ENCODE measurements at places on chromosomes 3 and 15.

- DNase-seq: no peak
Observed at GRCh38 chr15:55277116-55277564, 12.5 kb downstream of the RAB27A start.

DNA sequence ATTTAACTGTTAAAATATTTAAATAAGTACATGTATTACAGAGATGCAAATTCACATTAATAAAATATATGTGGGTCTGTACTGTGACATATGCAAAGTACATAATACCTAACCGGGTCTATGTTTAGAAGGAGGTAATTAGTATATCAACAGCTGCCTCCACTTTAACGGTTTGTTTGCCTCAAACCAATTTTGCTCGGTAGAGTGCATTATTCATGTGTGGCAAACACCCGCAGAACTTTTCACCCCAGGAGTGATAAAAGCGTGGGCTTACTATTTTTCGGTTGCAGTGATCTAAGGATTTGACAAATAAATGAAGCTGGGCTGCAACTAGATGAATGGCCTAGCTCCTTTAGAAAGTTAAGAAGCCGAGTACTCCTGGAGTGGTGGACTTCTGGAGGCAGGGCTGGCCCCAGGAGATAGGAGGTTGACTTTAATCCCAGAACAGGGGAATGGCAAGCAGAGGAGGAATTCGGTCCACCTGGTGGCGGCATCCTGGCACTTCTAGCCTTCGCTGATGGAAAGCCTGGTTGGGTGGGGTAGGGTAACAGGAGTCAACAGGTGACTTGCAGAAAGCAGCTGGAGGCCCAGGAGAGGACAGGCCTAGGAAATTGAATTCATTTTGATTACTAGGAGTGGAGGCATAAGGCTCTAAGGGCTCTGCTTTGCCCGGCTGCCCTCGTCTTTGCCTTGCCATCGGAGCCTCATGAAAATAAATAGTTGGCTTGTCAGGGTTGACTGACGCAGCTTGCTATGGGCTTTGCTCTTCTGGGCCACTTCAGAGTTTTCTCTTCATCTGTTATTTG is 2.4 kb downstream of the SLCO3A1 start:
- DNase-seq: peak; percentile 36

DNA sequence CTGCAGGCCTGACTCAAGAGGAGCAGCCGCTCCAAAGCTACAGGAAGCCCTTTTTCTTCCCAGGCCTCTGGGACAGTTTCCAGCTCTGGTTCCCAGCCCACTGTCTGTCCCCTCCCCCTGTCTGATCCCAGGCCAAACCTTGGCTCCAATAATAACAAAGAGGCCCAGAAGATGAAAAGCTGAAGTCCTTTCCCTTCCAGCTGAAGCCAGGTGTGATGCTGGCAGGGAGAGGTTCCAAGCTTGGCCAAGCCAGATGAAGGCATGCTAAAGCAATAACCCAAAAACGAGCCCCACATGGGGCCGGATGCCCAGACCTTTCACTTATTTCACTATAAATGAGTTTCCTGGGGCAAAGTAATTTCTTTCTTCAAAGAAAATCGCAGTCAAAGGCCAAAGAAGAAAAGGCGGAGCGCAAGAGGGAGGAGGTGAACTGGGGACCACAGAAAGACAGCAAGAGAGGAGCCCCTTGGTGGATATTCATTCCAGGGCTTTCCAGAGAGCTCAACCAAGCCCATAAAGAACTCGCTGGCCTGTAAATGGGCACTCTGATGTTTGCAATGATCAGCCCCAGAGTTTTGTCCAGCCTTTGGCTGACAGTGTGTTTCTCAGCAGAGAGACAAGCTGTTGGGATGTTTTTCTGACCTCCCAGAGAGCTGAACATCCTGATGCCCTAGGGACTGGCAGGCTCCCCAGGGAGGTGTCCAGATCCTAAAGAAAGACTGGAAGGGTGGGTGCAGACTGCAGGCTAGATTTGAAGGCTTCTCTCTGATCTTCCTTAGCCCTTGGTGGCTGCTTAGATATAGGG is 157.6 kb downstream of the UACA start:
- no peak for DNase-seq

DNA sequence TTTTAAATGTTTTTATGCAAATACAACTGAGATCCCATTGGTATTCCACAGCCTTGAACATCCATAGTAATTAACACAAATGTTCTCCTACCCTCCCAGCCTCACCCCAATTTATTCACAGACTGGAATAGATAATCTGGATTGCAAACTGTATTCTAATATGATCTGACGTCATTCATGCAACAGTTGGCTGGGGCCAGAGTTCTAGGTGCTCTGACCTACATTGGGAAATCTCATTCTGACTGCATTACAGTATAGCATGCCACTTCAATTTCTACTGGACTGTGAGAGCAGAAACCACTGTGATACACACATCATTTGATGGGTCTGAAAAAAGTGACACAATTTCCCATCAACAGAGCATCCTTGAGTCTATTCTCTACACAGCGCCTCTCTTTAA is 403.1 kb downstream of the MAGI1 start:
- DNase-seq: no peak

- no peak for DNase-seq
Observed at GRCh38 chr3:154228561-154229216, 95.6 kb downstream of the DHX36 start.

- DNase-seq: no peak
Observed at GRCh38 chr3:105473521-105474223, 107.0 kb downstream of the ALCAM start.

- DNase-seq: no peak
Observed at GRCh38 chr3:30710017-30710416, 103.6 kb downstream of the TGFBR2 start.

- no peak for DNase-seq
Observed at GRCh38 chr15:49718234-49718633, 97.4 kb downstream of the DTWD1 start.

- DNase-seq: no peak
Observed at GRCh38 chr3:22981166-22981565, 222.0 kb upstream of the UBE2E2 start.

- DNase-seq: no peak
Observed at GRCh38 chr3:133374708-133375402, 25.0 kb upstream of the BFSP2 start.

GRCh38 chr3:34012102-34012461 is 213.7 kb downstream of the PDCD6IP start:
- peak; percentile 56 for DNase-seq

DNA sequence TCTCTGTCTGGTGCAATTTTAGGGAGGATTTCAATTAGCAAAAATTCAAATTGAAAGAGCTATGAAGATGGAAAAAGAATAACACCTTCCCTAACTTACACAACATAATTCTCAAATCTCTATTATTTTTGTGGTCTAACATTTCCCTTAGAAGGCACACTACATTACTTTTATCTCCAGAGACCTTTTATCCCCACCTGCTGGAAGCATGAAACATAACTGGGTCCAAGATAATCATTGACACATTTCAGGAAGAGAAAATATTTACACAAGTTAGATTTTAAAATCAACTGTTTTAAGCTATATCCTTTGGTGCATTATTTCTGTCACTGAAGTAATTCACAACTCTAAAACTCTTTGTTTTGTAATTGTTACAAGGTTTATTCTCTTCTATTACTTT is 779.5 kb downstream of the ROBO1 start:
- DNase-seq: no peak

- DNase-seq: no peak
Observed at GRCh38 chr3:53188136-53188685, 27.2 kb downstream of the PRKCD start.

DNA sequence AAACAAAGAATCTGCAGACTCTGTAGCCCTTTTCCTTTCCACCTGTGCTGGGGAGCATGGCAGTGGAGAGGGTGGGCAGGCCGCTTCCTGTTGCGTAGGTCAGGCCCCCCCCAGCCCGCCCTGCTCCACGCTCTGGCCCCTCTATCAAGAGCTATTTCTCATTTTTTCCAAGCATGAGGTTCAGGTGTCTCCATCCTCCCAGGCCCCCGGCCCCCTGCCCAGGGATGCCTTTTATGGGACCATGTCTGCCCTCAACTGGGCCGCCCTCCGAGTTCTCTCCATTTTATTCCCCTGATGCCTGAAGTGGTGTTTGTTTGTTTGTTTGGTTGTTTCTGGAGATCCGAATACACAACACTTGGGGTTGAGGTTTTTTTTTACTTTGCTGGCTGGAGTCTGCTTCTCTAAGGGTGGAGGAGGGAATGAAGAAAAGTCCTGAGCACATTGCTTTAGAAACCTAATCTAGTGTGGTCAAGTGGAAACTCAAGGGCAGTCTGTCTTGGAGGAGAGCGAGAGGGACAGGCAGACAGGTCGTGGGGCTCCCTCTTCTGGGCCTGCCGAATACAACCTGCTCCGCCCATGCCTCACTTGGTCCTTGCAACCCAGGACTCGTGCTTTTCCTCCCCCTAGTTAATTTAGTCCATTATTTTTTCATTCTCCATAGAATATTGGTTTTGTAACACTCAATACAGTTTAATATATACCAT is 176.5 kb upstream of the LYSMD4 start:
- DNase-seq: no peak

DNA sequence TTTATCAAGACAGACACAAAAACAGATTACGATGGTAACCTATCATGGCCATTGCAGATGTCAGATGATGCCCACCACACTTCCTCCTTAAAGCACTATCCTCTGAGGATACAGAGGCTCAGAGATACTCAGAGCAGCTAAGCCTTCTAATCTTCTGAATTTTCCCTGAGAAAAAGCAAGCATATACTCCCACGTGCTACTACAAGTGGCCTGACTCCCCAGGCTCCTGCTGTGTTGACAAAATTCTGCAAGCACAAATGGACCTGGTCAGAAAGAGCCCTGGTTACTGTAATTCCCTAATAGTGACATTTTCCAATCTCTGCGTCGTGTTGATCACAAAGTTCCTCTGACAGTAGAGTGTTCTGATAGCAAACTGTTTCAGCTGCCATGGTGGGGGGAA is 207.1 kb downstream of the KCNMB2 start:
- DNase-seq: no peak

- no peak for DNase-seq
Observed at GRCh38 chr3:194087995-194088855, 47.7 kb upstream of the HES1 start.

GRCh38 chr3:58236527-58237237 is 910 bp upstream of the ABHD6 start:
- no peak for DNase-seq

- no peak for DNase-seq
Observed at GRCh38 chr3:11385326-11385725, 113.1 kb downstream of the ATG7 start.

DNA sequence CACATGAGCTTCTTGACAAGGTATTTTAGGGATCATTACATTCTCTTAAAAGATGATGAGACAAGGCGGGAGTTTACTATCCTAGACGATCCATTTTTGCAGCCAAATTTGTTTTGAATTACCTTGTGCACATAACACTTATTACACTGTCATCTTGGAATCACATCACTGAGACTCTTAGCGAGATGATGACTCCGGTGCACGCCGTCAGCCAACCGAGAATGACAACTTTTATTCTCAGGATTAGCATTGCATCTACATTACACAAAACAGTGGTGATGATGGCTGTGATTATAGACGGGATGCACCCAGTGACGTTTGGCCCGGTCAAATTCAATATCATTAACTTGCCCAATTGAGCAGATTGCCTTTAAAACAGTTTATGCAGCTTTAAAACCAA is 216.1 kb downstream of the PDZRN3 start:
- DNase-seq: no peak

GRCh38 chr15:90191794-90192509 is 9.2 kb upstream of the SEMA4B start:
- DNase-seq: peak; percentile 79

DNA sequence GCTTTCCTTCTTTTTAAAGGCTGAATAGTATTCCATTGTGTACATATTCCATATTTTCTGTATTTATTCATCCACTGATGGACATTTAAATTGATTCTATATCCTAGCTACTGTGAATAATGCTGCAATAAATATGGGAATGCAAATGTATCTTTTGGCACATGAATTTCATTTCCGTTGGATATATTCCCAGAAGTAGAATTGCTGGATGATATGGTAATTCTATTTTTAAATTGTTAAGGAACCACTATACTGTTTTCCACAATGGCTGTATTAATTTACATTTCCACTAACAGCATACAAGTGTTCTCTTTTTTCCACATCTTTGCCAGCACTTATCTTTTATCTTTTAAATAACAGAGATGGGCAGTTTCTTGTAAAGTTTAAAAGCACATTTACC is 302.7 kb downstream of the CTNNB1 start:
- no peak for DNase-seq

- DNase-seq: no peak
Observed at GRCh38 chr3:145017959-145018358, 1046.3 kb downstream of the DIPK2A start.

DNA sequence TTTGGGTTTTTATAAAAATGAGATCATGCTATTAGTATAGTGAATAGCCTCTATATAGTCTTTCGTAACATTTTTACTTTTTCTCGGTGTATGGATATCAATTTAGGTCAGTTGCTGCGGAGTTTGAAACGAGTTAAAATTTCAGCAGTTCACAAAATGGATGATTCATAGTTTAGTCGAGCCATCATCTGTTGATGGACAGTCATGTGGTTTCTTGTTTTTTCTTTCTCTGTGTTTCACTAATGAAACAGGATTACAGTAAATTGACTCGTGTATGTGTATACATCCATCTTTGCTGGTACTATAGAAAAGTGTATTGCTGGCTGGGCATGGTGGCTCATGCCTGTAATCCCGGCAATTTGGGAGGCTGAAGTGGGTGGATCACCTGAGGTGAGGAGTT is 106.8 kb downstream of the IGF1R start:
- DNase-seq: no peak

- no peak for DNase-seq
Observed at GRCh38 chr15:89479173-89479572, 17.2 kb downstream of the RHCG start.

DNA sequence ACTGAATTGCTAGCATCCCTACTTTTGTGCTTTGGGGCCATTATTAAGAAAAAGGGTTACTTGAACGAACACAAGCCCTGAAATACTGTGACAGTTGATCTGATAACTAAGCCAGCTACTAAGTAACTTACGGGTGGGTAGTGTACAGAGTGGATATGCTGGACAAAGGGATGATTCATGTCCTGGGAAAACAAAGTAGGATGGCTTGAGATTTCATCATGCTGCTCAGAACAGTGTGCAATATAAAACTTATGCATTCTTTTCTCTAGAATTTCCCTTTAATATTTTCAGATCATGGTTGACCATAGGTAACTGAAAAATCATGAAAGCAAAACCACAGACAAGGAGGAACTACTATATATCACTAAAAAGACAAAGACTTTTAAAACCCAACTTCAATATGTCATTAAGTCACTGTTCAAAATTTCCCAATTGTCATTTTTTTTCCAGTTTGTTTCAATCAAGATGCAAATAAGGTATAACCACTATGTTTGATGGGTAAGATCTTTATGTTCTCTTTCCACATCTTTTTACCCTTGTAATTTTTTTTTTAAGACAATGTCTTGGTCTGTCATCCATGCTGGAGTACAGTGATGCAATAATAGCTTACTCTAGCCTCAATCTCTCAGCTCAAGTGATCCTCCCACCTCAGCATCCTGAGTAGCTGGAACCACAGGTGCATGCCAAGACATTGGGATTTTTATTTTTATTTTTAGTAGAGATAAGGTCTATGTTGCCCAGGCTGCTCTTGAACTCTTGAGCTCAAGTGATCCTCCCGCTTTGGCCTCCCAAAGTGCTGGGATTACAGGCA is 67.7 kb downstream of the IFT80 start:
- no peak for DNase-seq

- no peak for DNase-seq
Observed at GRCh38 chr3:194956697-194957396, 271.2 kb downstream of the FAM43A start.

Measured in HuH-7.5 (cell line).